Hepatocyte (in vitro differentiated cells): ENCODE measurements at places on chromosomes 7 and 10. TPM values are rescaled to one million over a fixed set of nuclear protein-coding genes. Genes with fewer than 3 reads are reported as not detected.

DNA sequence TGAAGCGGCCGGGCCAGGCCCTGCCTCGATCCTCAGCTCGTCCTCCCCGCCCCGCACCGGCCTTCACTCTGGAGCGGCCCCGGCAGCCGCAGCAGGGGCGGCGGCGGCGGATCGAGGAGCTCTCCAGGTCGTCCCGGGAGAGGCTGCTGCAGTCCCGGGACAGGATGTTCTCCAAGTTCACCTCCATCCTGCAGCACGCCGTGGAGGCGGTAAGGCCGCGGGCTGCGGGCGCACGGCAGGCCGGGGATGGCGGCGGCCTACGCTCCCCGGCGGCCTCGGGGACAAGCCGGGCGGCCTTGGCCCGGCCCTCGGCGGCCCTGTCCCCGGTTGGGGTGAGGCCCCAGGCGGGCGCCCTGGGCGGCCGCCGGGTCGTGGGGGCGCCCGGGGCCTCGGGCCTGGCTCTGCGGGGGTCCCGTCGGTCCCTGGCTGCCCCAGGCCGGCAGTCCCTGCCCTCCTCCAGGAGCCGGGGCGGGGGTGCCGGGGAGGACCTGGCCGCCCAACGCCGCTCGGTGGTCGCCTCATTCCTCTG lies 399 bp downstream of the FHIP2A start:
- DNase-seq = no peak

- no peak for DNase-seq
Observed at GRCh38 chr10:33263453-33263852, 71.0 kb downstream of the NRP1 start.

GRCh38 chr10:115402699-115403098 lies 309.5 kb downstream of the ATRNL1 start:
- DNase-seq = peak; percentile 7

GRCh38 chr7:112481121-112481736 lies 438 bp downstream of the LSMEM1 start:
- no peak for DNase-seq

Gene HDAC9
- polyA plus RNA-seq = 3.7 and 5.8 TPM in 2 replicates

Gene HGF
- polyA plus RNA-seq = 13.4 and 13.9 TPM in 2 replicates

Gene PIK3AP1
- polyA plus RNA-seq = 2.5 and 4.7 TPM in 2 replicates

Gene ABCB1
- polyA plus RNA-seq = 6.5 and 7.9 TPM in 2 replicates
